ENCODE measurements at places on chromosomes 11 and 22. TPM values are rescaled to one million over a fixed set of nuclear protein-coding genes. Genes with fewer than 3 reads are reported as not detected.

The LDLRAD3 gene
- polyA plus RNA-seq, result 26.7 TPM

The CALCA gene
- 12.0 TPM for polyA plus RNA-seq

The ACTN3 gene
- polyA plus RNA-seq, result 0.53 TPM

GRCh38 chr11:17014833-17015626 lies 816 bp upstream of the PLEKHA7 start:
- no peak for DNase-seq

DNA sequence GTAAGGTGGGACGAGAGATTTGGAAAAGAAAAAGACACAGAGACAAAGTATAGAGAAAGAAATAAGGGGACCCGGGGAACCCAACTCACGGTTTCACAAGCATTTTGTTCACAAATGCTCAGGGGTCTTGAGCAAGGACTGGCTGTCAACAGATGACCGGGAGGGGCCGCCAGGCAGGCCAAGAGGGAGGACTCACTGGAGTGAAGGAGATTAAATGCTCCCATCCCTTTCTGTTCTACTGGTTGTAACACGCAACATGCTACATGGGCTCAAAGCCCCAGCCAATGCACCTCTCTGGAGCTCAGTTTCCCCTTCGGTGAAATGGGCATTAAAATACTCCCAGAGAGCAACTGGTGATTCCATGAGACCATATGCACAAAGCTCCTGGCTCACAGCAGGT lies 13.4 kb downstream of the SHANK2 start:
- no peak for DNase-seq

Measured in right renal pelvis (tissue), 4 donors.